CD4-positive, CD25-positive, alpha-beta regulatory T cell (primary cell): ENCODE measurements at places on chromosomes 2 and 18. TPM values are rescaled to one million over a fixed set of nuclear protein-coding genes. Genes with fewer than 3 reads are reported as not detected.

The SALL3 gene
- not detected for total RNA-seq

The CD8A gene
- not detected for total RNA-seq

The TDRD15 gene
- total RNA-seq = not detected

The UCN gene
- 2.2 TPM for total RNA-seq

The MROH2A gene
- not detected for total RNA-seq

The ANTXR1 gene
- total RNA-seq = not detected

The TXNDC2 gene
- not detected for total RNA-seq

The ZSWIM2 gene
- total RNA-seq = not detected

The DSG4 gene
- not detected for total RNA-seq

The RTP5 gene
- total RNA-seq = 0.44 TPM

The MAIP1 gene
- 23.3 TPM for total RNA-seq

The CHRNA1 gene
- 0.25 TPM for total RNA-seq

The IL36G gene
- not detected for total RNA-seq

The C2orf78 gene
- not detected for total RNA-seq

The SESTD1 gene
- total RNA-seq = 7.3 TPM

The KCNG2 gene
- not detected for total RNA-seq

The XIRP2 gene
- 0.15 TPM for total RNA-seq

The DCDC2C gene
- total RNA-seq = not detected

The ALLC gene
- not detected for total RNA-seq

The DUSP2 gene
- total RNA-seq = 566 TPM

The AKAIN1 gene
- total RNA-seq = not detected

The SCTR gene
- not detected for total RNA-seq

The HOXD3 gene
- total RNA-seq = not detected

The IGFBP2 gene
- total RNA-seq = not detected

The CCDC150 gene
- 0.74 TPM for total RNA-seq

The PHOSPHO2 gene
- total RNA-seq = 5.5 TPM

The SLC19A3 gene
- total RNA-seq = not detected

The STON1 gene
- 3.4 TPM for total RNA-seq

The RNU2-63P gene
- total RNA-seq = 15.4 TPM

The HOXD8 gene
- not detected for total RNA-seq

The RAB27B gene
- 8.5 TPM for total RNA-seq

The DSEL gene
- total RNA-seq = 0.17 TPM

The TPO gene
- 0.27 TPM for total RNA-seq

The ACADL gene
- total RNA-seq = not detected

The TCF23 gene
- not detected for total RNA-seq

The ALPG gene
- total RNA-seq = not detected

The CRYGC gene
- not detected for total RNA-seq

The RNF152 gene
- 0.39 TPM for total RNA-seq

The CSRNP3 gene
- total RNA-seq = not detected

The SKA1 gene
- 2.2 TPM for total RNA-seq

The DOK1 gene
- 19.8 TPM for total RNA-seq

The SKOR2 gene
- total RNA-seq = not detected

The TMEM247 gene
- total RNA-seq = not detected

The CYTIP gene
- 454 TPM for total RNA-seq

The NIFK gene
- total RNA-seq = 27.7 TPM

The IL1RL1 gene
- 0.89 TPM for total RNA-seq

The EFR3B gene
- 0.10 TPM for total RNA-seq

The LOXHD1 gene
- total RNA-seq = not detected

The VSNL1 gene
- not detected for total RNA-seq

The MOGAT1 gene
- total RNA-seq = not detected
